ENCODE measurements at places on chromosomes 13 and 19.

- DNase-seq = no peak
These were observed 21.9 kb upstream of the USP12 start for GRCh38 chr13:27193496-27193895.

- no peak for DNase-seq
These were observed 83.0 kb downstream of the POLR1D start for GRCh38 chr13:27704681-27705080.

GRCh38 chr19:46546194-46546896 lies 50.7 kb upstream of the PNMA8B start:
- DNase-seq = no peak

GRCh38 chr13:113895436-113895835 lies 31.6 kb upstream of the GAS6 start:
- no peak for DNase-seq

DNA sequence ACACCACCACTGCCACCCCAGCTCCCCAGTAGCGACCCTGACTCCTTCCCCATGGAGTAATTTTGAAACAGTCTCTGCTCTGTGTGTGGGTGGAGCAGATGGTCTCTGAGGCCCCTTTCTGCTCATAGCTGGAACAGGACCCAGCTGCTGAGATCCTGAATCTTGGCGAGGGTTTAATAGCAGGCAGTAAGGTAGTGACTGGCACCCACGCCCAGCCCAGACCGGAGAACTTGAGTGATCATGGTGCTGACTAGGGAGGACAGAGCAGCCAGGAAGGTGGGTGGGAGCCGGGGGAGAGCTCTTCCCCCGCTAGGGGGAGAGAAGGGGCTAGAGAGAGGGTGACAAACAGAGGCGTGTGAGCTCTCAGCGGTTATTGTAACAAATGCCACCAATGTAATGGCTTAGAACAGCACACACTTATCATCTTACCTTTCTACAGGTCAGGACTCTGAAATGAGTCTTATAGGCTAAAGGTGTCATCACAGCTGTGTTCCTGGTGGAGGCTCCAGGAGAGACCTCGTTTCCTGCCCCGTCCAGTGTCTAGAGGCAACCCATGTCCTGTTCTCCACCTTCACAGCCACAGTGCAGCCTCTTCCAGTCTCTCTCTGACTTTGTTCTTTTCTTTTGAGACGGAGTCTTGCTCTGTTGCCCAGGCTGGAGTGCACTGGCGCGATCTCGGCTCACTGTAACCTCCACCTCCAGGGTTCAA lies 7.2 kb upstream of the ACER1 start:
- DNase-seq = no peak

DNA sequence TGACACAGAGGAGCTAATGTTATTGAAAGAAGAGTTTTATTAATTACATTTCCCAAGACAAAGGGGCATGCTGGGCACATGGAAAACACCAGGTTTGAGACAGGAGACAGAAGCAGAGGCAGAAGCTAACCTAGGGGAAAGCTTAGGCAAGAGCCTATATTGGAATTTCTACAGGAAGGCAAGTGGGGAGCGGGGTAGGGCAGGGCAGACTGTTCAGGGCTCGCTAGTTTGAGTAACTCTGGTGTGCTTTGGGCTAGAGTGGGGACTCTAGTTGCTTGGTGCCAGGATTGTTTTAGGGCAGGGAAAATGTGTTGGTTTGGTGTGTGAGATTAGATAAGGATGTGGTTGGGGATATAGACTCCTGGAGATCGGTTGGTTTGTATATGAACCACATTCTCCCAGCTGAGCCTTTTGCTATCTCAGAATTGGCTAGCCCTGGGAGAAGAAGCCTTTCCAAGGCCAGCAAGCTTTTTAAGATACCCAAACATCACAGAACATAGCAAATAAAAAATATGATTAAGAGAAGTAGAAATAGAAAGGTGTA lies 8.4 kb upstream of the UFM1 start:
- no peak for DNase-seq

- DNase-seq = no peak
These were observed 3.5 kb downstream of the MPV17L2 start for GRCh38 chr19:18196511-18196845.

DNA sequence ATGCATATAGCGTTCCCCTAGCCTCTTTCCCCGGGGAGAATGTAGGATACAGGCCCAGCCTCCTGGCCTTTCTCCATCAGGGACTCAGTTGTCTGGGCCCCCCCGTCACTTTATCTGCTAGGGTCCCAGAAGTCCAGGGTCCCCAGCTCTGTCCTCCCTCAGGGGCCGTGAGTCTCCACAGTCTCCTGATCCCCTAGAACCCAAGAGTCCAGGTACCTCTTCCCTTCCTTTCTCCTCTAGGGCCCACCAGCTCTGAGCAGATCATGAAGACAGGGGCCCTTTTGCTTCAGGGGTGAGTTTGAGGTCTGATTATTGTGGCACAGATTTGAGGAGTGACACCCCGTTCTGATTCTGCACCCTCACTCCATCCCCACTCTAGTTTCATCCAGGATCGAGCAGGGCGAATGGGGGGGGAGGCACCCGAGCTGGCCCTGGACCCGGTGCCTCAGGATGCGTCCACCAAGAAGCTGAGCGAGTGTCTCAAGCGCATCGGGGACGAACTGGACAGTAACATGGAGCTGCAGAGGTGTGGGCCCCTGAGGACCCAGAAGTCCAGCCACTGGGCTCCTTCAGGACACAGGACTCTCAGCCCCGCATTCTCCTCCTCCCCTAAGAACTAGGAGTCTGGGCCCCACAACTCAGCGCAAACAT lies 758 bp downstream of the BAX start:
- DNase-seq = no peak

DNA sequence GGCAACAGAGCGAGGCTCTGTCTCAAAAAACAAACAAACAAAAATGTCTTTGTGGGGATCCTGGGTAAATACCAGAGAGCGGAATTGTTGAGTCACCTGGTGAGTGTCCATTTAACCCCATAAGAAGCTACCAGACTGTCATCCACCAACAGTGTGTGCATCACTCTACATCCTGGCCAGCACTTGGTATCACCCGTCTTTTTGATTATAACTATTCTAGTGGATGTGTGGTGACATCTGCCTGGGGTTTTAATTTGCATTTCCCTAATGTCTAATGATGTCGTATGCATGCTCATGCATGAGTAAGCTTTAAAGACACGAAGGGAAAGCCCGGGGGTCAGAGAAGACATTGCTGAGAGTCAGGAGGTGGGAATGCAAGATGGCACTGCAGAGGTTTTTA lies 126.7 kb upstream of the MRI1 start:
- DNase-seq = no peak

GRCh38 chr13:98896083-98896867 lies 81.6 kb downstream of the DOCK9 start:
- DNase-seq = no peak

DNA sequence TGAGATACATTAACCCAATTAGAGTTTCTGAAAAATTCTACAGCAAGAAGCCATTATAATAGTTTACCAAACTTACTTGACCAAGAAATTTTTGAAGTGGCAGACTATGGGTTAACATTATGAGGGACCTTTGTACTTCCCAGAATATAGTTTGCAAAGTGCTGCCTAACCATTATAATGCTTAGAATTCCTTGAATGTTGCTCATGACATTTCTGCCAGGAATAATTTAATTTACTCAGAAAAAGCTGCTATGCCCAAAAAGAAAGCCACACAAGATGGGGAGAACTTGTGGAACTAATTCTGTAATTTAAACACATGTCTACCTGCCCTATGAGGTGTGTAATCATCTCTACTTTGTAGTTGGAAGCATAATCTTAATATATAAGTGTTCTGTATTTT lies 58.1 kb upstream of the MYCBP2 start:
- no peak for DNase-seq

GRCh38 chr13:104385404-104385803 lies 1319.2 kb upstream of the SLC10A2 start:
- DNase-seq = no peak

GRCh38 chr19:48746738-48747575 lies at the start of gene IZUMO1:
TSS of gene IZUMO1 (minus strand) at chr19:48746909. CDS start at chr19:48745859, 1,050 bp downstream.
- peak; percentile 38 for DNase-seq

DNA sequence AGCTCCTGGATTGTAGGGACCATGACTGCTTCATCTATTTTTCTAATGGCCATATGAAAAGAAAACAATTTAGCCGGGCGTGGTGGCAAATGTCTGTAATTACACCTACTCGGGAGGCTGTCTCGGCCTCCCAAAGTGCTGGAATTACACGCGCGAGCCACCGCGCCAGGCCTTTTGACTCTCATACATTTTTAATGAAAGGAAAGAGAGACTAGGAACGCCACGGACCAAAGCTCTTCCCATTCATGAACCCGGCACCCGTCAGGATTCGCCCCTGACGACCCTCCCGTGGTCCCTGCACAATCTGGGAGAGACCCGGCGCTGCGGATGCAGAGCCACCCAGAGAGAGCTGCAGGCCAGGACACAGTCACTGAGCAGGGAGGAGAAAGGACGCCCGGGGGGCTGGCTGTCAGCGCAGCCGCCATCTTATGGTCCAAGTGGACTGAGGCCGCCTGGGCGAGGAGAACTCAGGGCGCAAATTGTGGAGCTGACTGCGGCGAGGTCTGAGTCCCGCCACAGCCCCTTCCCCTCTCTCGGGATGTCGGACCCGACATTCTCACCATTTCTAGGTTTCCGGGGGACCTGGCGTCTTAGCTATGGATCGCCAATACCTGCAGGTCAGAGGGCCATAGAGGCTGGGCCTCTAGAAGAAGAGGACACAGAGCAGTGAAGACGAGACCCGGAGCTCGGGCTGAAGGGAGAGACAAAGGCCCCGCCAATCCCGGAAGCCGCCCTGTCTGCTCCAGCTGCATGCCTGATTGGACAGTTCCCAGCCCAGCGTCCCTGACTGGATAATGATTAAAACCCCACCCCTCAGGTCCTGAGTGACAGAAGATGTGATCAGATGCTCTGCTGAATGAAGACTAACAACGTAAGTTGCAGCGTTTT lies at the start of gene ZNF681:
Gene ZNF681 (minus strand): TSS at position 705 of the 888 bp plus-strand sequence. CDS start 142 bp downstream, at position 563.
- peak; percentile 82 for DNase-seq

DNA sequence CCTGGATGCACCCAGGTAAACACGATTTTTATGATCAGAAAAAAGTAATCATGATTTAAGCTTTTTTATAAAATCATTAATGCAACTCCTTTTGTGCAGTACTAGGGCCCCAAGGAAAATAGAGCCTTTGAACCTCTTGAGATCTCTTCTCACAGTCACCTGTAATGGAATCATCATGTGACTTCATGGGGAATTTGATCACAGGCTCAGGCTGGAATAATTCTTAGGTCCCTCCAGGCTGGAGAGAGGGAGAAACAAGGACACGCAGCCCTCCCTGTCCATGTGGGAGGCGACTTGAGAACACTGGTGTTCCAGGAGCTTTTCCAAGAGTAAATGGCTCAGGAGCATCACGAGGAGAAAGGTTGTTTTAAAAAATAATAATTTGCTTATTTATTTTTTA lies 156.1 kb downstream of the NUFIP1 start:
- DNase-seq = no peak

DNA sequence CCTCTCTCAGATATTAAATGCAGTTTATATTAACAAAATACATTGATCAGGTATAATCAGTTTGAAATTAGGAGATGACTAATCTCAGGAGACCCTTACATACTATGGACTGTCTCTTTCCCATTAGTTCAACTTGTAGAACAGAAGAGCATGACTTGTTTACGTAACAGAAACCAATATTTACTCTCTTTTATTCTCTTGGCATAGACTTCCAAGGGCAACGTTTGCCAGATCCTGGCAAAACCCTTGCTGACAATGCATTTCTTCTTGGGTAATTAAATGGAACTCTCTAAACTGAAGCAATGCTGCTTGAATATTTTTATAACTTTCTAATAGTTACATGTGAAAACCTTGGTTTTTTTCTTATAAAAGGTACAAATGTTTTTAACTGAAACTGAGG lies 68.3 kb upstream of the MYO16 start:
- DNase-seq = no peak

DNA sequence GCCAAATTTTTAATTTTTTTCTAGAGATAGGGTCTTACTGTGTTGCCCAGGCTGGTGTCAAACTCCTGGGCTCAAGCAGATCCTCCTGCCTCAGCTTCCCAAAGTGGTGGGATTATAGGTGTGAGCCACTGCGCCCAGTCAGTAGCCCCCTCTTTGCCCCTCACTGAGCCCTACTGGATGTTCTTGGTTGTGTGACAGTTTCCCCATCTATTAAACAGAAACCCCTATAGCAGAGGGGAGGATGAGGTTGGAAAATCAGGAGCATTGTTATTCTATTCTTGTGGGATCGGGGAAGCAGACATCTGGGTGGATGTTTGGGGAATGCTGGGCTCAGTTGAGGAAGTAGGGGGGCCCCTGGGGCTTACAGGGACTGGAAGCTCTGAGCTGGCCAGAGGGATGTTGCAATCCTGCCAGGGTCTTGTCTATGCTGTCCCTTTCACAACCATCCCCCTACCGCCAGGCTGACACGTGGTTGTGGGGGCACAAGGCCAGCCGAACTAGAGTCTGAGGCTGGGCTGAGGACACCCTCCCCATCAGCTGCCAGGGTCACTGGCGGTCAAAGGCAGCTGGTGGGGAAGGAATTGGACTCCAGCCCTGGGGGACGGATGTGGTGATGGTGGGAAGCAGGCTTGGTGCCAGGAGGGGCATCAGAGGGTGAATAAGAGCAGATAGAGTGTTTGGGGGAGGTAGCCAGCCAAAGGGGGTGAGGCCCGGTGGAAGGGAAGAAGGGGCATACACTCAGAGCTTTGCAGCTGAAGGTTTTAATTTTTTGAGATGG lies 10.9 kb downstream of the APOC1 start:
- DNase-seq = no peak

DNA sequence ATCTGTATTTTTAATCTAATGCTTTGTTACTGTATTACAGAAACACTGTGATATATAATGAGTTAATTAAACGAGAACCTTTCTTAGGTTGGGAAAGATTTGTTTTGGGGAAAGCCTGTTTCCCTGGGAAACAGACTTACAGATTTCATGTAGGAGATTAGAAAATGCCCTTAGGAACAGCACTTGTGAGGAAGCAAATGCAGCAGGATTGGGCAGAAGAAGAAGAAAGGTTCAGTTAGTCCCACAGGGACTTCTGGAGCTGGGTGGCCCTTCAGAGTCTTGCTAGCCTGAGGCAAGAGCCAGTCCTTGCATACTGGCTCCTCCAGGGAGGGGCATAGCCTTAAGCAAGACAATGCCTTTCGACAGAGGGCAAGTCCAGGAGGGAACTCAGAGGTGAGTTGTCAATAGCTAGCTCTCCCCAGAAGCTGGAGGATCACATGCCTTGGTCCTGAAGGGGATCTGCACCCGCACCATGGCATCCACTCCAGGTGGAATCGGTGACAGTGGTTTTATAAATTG lies 36.8 kb downstream of the N4BP2L1 start:
- no peak for DNase-seq

DNA sequence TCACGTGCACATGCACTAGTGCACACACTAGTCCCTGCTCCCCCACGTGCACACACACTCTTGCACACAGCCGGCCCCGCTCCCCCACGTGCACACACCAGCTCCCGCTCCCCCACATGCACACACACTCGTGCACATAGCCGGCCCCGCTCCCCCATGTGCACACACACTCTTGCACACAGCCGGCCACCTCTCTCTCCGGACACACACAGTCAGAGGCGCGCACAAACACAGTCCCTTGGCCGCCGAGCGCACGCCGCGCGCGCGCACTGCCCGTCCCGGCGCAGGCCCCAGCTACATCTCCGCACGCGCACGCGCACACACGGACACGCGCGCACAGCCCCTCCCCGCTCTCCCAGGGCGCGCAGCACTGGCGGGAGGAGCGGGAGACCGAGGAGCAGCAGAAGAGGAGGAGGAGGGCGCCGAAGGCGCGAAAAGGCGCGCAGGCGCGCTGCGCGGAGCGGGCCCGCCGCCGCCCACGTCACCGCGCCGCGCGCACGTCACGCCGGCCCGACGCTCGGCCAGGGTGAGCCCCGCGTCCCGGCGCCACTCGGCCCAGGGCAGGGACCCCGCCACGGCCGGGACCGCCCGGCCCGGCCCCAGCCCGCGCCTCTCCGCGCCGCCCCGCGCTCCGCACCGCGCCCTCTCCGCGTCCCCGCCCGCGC lies at the start of gene TFDP1:
Gene TFDP1 (plus strand): TSS at position 549 of the 665 bp plus-strand sequence. CDS start 1,085 bp downstream, outside the sequence.
- DNase-seq = peak; percentile 42
